ENCODE measurements at places on chromosomes 16 and 17.

GRCh38 chr17:7703584-7704479 lies 1.2 kb upstream of the EFNB3 start:
- peak; percentile 81 for DNase-seq

- no peak for DNase-seq
Measured at GRCh38 chr17:40963838-40964237, 2.9 kb downstream of the KRT39 start.

- DNase-seq: no peak
Measured at GRCh38 chr17:78454346-78454745, 75.9 kb downstream of the PGS1 start.

DNA sequence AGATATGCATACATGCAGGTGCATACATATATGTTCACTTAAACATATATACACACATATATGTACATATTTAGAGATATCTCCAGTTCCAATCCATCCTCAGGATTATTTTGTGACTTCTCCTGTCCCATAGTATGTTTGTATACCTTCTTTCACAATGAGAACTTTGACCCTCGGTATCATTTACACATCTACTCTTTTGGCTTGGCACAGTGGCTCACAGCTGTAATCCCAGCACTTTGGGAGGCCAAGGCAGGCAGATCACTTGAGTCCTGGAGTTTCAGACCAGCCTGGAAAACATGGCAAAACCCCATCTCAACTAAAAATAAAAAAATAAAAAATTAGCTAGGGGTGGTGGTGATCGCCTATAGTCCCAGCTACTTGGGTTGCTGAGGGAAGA lies 148.1 kb upstream of the CCL2 start:
- DNase-seq: no peak

- no peak for DNase-seq
Measured at GRCh38 chr17:57256708-57257112, 387 bp downstream of the MSI2 start.

- no peak for DNase-seq
Measured at GRCh38 chr16:59295474-59295873, 561.4 kb upstream of the GOT2 start.

DNA sequence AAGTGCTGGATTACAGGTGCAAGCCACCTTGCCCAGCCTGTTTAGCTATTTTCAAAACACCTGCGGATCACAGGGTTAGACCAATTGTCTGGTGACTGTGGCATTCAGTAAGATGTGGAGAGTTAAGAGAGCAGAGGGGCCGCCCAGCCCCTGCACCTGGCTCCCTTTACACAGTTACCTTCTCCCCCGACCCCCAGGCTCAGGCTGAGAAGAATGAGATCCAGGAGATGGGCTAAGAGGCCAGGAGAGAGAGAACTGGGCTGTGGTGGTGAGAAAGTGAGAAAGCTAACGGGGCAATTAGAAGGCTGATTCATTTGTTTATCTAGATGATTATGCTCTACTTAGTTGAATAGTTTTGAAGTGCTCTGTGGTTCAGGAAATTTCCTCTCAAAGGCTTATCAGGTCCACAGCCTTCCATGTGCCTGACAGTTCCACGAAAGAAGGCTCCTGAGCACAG lies 67.8 kb upstream of the AXIN2 start:
- DNase-seq: no peak

DNA sequence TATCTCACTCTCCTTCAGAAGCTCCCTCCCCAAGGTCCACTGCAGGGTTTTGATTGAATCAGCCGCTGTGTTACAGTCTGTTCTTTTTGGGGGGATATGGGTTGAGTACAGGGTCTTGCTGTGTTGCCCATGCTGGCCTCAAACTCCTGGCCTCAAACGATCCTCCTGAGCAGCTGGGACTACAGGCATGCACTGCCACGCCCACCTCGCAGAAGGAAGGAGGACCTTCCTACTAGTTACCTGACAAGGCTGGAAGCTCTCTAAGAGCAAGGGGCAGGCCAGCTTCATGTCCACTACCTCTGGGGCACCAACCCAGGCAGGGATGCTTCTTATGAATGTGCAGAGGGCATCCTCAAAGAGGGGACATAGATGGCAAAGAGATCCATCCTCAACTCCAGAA lies 1.9 kb upstream of the MMP28 start:
- DNase-seq: no peak

DNA sequence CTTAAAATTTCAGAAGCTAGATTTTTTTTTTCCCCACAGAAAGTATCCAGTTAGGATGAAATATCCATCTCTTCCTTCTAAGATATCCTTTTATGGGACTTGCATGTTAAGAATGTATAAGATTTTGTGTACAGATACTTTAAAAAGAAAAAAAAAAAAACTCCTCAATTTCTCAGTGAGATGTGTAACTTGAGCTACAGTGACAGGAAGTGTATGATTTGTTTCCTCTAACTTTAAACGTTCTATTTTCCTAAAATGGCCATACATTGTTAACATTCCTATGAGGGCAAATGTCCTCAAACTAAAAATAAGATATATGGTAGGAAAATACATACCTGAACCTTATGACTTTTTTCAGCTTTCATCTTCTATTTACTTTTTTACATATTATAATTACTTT lies 8.9 kb downstream of the FBXO47 start:
- no peak for DNase-seq

GRCh38 chr17:46862949-46863348 lies 11.6 kb downstream of the WNT9B start:
- no peak for DNase-seq

- DNase-seq: no peak
Measured at GRCh38 chr17:61614219-61614618, 23.2 kb upstream of the NACA2 start.

DNA sequence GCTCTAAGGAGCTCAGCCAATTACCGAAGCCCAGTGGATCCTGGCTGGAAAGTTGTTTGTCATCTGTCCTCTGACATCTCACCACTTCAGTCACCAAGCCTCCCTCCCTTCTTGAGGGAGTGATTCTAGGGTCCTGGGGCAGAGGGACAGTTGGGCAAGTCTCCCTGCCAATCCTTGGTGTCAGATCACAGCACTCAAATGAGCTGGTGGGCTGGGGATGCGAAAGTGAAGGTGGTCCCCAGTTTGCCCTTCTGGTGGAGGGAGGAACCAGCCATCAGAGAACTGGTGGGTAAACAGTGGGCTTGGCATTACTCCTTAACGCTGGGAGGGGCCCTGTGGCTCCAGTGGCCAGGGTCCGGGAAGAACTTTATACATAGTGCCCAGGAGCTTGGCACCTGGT lies 4.4 kb upstream of the CALB2 start:
- DNase-seq: no peak

DNA sequence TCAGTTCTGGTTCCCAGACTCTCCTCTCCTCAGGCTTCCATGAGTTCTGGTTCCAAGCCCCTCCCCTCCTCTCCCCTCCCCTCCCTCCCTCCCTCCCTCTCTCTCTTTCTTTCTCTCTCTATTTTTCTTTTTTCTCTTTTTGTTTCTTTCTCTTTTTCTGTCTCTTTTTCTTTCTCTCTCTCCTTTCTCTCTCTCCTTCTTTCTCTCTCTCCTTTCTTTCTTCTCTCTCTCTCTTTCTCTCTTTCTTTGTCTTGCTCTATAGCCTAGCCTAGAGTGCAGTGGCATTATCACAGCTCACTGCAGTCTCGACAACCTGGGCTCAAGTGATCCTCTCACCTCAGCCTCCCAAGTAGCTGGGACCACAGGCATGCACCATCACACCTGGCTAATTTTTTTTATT lies 796 bp upstream of the CES3 start:
- DNase-seq: no peak

Data from left renal cortex interstitium (tissue), 4 donors.